ENCODE measurements at places on chromosomes 6 and 20. TPM values are rescaled to one million over a fixed set of nuclear protein-coding genes. Genes with fewer than 3 reads are reported as not detected.

TRERF1 gene
- 2.9 TPM for total RNA-seq

SLC32A1 gene
- 7.7 TPM for total RNA-seq

SLC12A5 gene
- 18.8 TPM for total RNA-seq

LAMP5 gene
- total RNA-seq: 12.6 TPM
